ENCODE measurements at places on chromosomes 13 and 19.

GRCh38 chr13:72960541-72960940 is 98.3 kb upstream of the KLF5 start:
- no peak for DNase-seq

- DNase-seq: no peak
These were observed 5.6 kb downstream of the PIAS4 start for GRCh38 chr19:4012975-4013634.

DNA sequence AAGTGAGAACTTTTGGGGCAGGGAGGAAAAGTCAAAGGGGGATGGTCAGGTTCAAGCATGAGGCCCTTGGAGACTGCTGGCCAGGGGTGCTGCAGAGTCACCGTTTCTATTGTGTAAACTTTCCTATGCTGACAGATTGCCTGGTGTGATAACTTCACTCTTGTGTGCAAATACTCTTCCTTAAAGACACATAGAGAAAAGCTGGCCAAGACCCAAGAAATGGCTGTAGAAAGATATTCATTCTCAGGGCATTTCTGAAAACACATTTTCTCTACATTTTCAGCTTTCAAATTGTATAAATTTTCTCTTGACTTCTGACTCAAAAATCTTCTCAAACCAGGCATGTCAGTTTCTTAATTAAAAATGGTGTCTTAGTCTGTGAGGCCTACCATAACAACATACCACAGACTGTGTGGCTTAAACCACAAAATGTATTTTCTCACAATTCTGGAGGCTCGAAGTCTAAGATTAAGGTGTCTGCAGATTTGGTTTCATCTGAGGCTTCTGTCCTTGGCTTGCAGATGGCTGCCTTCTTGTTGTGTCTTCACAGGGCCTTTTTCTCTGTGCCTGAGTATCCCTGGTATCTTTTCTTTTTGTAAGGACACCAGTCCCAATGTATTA is 304.5 kb downstream of the KCNRG start:
- no peak for DNase-seq

GRCh38 chr19:17866964-17867486 is 4.7 kb upstream of the SLC5A5 start:
- no peak for DNase-seq

- no peak for DNase-seq
These were observed 405.7 kb upstream of the SLC10A2 start for GRCh38 chr13:103471896-103472295.

GRCh38 chr19:12994701-12995595 is at the start of gene NFIX:
TSS of gene NFIX (plus strand) at chr19:12995475. CDS start at chr19:12995838, 363 bp downstream.
- no peak for DNase-seq

Measured in NCI-H1930 (cell line).